ENCODE measurements at places on chromosomes 2 and 18.

DNA sequence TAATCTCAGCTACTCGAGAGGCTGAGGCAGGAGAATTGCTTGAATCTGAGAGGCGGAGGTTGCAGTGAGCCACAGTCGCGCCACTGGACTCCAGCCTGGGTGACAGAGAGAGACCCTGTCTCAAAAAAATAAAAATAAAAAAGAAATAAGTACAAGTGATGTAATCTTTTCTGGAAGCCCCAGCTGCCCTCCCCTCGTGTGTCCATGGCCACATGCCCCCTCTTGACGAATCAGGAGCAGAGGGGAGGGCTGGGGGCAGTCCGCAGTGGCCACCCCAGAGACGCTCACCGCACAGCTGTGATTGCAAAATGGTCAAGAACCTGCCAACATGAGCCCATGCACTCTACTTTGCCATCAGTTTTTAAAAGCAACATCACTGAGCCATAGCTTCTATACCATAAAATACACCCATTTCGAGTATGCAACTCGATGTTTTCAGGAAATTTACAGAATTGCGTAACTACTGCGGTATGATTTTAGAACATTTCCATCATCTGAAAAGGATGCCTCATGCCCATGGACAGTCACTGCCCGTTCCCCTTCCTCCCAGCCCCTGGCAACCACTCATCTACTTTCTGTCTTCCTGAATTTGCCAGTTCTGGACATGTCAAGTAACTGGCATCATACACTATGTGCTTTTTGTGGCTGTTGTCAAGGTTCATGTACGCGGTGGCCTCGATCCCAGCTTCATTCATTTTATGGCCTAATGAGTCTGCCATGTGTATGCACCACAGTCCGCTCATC lies 88.1 kb downstream of the NDUFA10 start:
- DNase-seq: no peak

- DNase-seq: no peak
Observed at GRCh38 chr2:66202586-66202985, 232.3 kb upstream of the MEIS1 start.

DNA sequence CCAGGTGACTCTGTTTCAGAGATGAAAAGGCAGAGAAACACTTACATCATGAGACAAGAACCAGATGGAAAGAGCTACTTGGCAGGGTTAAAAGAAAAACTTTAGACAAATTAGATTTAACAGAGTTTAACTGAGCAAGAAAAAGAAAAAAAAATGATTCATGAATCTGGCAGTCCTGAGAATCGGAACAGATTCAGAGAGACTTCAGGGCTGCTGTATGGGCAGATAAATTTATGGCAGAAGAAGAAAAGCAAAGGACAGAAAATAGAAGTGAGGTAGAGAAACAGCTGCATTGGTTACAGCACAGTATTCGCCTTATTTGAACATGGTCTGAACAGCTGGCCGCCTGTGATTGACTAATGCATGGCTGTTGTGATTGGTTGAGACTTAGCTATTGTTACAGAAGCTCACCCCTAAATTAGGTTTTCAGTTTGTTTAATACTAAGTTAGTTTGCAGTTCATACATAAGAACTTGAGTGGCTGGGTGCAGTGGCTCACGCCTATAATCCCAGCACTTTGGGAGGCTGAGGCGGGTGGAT lies 43.0 kb upstream of the RHOB start:
- no peak for DNase-seq

DNA sequence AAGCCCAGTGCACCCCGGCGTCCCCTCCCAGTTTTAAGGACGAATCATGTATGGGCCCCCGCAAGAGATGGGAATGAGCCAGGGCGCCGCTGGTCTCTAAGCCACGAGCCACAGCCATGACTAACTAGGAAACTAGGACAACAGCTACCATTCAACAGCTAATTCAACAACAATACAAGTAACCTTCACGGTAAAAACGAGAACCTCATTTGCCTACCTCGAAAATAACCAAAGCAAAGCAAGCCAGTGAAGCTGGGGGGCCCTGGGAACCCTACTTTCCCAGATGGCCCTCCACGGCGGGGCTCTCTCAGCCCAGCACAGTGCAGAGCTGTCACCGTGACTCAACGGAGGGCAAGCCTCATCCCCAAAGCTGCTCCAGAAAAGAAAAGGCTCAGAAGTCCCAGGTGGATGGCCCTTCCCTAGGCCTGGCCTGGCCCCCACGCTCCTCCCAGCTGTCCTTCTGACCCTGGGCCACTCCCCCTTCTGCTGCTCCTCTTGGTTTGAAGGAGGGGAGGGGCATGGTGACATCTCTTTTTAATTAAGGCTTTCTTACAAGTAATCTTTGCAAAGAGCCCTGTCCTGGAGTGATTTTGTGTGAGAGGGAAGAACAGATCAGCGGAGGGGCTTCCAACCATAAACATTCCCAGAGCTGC lies 126.3 kb downstream of the HDAC4 start:
- no peak for DNase-seq

DNA sequence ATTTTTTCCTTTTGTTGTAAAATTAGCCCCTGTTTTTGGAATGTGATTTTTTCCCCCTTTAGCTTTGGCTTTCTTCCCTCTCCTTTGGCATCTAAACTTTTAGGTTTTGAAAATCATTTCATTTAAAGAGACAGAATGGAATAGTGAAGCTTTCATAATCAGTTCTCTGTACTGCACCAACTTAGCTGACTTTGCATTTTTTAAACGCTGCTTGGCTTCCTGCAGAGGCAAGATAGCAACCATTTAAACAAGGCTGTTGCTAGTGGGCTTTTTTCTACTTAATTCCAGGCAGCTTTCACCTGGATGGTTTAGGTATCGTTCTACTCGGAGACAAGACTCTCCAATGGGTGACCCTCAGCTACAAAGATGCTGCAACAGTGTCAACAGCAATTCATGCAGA lies 267.9 kb upstream of the PKDCC start:
- DNase-seq: no peak

GRCh38 chr2:17581831-17582230 lies 41.3 kb downstream of the VSNL1 start:
- DNase-seq: no peak

GRCh38 chr2:103809941-103810441 lies 1043.9 kb upstream of the POU3F3 start:
- DNase-seq: no peak

- no peak for DNase-seq
Observed at GRCh38 chr18:3340015-3340681, 78.2 kb downstream of the MYL12B start.

DNA sequence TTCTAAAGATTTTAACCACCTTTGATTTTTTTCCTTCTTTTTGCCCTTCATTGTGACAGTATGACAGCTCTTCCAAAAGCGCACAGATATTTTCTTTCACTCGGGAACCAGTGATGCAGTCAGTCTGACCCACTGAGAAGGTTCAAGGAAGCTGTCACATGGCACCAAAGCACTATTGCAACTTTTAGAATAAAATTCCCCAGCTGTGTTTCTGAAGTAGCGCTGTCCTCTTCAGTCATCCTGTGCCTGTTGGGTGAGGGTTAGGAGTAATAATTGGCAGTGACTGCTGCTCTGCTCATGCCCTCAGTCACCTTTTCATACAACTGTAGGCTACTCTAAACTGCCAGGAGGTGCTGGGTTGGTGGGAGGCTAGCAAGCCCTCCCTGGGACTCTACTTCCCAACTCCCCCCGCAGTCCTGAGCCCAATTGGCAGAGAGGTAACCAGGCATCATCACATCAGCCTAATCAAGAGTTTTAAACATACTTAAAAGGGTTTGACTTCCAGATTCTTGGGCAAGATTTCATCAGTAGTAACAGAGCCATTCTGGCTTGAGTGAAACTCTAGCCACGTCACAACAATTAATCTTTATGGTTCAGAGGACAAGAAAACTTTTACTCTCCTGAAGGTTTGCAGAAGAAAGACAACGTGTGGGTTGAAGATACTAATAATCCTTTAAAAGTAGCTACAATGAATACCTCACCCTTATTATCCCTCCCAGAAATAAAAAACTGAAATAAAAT lies 473.3 kb downstream of the FBXO15 start:
- no peak for DNase-seq

GRCh38 chr2:45545943-45546342 lies 65.1 kb downstream of the SRBD1 start:
- DNase-seq: no peak

DNA sequence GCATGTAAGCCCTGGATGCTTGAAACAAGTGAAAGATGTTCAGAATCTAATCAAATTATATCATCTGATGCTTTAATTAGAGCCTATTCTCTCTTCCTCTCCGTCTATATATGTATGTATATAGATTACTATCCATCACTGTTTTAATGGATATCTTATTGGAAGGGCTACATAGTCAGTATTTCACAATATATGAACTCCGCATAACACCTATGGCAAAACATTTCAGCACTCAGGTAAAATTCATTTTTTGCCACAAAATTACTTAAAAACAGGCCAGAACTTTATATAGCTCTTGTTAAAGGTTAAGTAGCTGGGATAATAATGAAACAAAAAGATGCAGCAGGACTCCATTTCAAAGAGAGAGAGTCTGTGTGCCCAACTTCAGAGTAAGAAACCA lies 1.2 kb downstream of the PJVK start:
- no peak for DNase-seq

DNA sequence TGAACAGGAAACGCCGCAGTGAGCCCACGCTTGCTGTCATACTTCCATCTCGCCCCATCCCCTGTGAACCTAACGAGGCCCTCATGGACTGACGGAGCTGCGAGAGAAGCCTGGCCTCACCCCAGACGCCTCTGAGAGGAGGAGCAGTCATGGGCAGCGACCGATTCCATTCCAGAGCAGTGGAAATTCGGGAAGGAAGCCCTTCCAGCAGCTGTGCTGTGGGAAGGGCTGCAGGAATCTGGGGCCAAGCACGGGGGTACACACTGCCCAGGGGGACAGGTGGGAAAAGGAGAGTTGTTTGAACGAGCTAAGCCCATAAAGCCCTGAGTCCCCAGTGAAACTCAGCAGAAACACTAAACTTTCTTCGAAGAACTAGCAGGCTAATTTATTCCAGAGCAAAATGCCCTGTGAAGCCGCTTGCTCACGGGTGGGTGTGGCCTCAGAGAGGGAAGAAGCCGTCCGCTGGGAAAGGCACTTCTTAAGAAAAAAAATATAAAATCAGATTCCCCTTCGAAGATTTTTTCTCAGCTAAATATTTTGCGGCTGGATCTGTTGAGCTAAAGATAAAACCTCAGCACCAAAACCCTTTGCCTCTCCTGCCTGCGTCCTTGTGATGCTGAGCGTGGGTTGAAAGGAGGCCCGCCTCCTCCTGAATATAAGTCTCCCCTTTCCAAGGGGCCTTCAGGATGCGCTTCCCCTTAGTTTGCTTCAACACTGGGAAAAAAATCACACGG lies 38.2 kb downstream of the ANKMY1 start:
- DNase-seq: no peak
